Renal cortex interstitium (tissue), 15 donors: ENCODE measurements at places on chromosomes 6 and 20.

DNA sequence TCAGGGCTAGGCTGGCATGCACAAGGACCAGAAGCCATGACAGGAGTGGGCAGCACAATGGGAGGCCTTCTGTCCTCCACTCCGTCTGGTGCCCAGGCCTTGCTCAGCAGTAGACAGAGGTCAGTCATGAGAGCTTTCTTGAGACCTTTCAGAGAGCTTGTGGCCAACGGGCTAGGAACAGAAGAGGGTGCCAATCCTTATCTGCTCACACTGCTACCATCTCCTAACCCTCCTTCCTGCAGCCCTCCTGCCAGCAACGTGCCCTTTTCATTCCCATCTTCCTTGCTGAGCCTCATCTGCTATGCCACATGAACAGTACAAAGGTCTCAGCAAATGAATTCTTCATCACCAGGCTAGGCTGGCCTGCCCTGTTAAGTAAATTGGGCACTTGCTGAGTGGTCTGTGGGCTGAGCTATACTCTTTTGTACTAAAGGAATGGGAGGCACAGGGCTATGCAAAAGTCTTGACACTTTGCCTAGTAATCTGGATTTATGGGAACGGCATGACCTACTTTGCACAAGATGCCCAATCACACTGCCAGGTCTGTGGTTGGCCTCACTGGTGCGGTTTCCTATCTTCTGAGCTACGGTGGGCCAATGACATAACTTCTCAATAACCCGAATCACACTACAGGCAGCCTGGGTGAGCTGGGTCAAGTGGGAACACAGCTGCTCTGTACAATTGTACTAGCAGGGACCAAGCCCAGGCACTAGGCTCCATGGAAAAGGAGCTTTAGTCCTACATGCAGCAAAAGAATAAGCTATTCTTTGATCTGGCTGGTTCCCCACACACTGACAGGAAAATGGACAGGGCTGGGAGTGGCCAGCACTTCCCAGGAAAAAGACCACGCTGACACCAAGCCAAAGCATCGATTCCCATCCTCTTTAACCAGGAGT, 47.8 kb downstream of the ELOVL5 start:
- no peak for DNase-seq

DNA sequence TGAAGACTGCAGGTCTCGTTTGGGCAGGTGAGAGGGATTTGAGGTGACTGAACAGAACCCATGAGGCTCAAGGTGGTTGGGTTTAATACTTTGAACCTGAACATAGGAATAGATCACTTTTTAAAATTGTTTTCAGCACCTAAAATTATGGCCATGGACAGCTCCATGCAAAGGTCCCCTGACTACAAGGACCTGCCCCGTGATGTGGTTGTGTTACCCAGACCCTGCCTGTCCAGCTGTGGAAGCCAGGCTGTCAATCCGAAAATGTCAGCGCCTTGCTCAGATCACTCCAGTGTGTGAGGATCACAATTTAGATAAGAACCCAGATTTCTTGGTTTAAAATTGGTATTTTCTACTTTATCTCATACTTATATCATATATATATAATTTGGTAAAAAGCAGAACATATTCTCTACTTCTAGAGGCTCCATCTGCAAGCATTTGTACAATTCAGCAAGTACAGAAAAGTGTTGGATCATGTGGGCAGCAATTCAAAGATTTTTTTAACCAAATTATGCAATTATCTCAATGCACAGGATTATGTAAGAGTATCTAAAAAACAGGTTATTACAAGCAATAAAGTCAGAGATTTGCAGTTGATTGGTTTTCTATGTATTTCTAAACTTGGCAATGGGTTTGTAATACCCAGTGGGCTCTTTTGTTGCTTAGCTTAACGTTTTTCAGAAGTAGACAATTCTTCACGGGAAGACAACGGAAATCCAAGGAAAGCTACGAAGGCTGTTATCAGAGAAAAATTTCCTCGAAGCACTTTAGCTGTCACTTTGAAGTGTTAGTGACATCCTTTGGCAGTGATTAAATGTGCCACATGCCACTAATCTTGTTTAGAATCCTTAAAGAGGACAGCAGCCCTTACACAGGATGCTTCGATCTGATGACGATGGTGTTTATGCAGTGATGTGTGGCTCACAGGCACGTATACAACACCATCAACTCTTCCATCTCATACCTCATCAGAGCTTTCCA, 24.1 kb upstream of the RPS6KA2 start:
- DNase-seq: no peak

- DNase-seq: no peak
Observed at GRCh38 chr6:43188426-43188825, 6.4 kb downstream of the CUL9 start.

DNA sequence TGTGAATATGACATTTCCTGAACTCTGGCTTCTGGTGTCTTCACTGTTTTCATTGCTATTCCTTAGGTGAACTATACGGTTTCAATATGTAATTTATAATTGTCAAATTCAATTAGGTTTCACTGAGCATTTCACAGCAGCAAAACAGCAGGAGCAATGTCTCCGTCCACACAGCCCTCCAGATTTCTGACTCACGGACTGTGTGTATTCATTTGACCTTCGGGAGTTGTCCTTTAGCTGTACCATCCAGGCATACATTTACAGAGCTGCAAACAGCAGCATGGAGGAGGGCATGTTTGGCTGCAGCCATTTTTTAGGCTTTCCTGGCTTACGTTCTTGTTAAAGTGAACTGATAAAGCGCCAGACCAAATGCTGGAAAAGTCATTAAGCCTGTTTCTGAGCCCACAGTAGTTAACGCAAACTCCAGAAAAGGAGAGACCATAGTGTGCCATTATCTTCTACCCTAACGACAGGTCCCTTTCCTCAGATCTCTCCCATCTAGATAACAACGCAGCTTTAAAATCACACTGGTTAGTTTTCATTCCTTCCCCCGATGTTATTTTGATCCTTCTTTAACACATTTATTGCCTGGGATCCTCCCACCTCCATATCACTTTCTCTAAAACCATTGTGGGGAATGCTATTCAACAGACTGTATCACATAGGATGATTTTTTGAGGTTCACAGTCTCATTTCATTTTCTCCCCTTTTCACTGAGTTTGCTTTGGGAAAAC, 18.3 kb downstream of the FOXC1 start:
- no peak for DNase-seq

GRCh38 chr6:17725083-17725482, 18.4 kb upstream of the NUP153 start:
- peak; percentile 61 for DNase-seq

DNA sequence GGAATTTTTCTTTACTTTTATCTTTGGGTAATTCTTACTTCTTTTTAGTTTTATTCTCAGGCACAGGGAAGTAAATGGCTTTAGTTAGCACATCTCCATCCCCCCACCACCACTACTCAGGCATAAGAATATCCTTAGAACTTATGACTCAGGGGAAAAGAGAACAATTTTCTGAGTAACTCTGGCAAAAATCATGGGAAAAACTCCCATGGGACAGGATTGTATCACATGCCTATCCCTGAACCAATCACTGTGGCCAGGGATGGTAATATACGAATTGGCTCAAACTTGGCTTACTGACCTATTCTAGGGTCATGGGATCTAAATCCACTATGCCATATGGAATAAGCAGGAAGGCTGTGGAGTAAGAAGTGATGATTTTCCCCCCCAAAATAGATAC, 339.1 kb downstream of the BTBD3 start:
- no peak for DNase-seq

- DNase-seq: no peak
Observed at GRCh38 chr20:62605236-62605943, 36.9 kb upstream of the SLCO4A1 start.

DNA sequence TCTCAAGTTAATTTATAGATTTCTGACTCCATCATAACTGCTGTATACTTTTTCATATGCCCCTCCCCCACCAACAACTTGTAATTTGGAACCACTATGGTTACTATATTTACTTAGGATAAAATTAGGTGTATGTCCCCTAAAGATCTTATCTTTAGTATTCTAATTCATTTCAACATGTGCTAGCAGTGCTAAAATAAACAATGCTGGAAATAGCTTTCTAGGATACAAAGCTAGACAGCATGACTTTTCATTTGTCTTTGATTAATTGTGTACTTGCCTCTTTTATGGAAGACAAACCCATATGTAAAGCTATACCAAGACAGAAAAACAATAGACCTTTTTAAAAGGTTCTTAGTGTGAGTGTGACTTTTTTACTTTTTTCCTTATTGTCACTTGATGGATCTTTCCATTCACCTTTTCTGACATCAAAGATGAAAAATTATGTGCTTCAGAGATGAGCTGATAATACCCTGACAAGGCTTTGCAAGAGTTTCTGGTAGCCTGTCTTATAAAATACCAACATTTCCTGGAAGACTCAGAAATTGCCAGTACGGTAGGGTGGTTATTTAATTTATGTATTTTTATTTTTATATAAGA, 31.2 kb upstream of the POPDC3 start:
- DNase-seq: no peak

DNA sequence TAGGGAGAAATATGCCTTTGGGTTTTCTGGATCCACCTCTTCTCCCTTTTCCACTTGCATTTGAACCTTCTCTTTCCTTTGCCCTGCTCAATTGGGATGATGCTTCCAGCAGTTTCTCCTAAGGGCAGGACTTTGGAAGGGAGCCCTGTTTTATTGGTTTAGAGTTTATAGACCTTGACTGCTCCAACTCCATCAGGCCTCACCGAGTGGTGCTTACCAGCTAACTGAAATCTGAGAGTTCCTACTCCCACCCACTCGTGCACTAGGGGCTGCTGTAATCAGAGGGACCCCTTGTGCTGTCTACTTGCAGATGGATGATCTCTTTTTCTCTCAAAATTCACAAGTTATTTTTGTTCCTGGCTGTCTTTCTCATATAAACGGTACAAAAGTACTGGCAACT, 121.3 kb upstream of the SLC22A16 start:
- DNase-seq: peak; percentile 38

DNA sequence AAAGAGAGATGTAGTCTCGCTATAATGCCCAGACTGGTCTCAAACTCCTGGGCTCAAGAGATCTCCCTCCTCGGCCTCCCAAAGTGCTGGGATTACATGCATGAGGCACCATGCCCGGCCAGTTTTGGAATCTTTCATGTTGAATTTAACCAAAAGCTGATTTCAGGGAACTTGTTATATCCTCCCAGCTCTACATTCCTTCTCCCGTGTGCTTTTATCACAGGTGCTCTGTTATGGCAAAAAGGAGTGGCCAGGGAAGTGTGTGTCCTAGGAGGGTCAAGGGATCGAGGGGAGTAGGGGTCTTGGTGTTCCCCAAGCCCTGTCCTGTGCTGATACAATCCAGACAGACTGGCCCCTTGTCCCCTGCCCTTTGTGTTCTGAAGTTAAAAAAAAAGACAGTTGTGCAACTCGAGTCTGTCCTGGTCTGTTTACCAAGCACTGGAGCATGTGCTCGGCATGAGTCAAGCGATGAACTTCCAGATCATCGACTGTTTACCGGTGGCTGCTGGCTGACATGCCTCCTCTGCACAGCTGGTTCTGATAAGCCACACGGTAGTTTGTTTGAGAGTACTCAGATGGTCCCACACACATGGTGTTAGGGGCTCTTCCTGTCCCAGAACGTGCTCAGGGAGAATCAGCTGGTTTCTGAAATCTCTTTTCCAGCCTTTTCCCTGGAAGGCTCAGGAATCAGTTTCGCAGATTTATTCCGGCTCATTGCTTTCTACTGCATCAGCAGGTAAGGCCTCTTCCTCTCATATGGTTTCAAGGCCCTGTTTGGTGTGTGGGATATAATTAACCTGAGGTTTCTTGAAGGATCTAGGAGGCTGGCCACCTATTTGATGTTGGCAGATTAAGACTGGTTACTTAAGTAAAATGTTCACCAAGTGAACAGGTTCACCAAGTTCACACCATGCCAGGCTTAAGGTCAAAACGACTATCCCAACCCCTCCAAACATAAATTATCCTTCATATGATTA, 52.6 kb upstream of the NAA20 start:
- DNase-seq: no peak

DNA sequence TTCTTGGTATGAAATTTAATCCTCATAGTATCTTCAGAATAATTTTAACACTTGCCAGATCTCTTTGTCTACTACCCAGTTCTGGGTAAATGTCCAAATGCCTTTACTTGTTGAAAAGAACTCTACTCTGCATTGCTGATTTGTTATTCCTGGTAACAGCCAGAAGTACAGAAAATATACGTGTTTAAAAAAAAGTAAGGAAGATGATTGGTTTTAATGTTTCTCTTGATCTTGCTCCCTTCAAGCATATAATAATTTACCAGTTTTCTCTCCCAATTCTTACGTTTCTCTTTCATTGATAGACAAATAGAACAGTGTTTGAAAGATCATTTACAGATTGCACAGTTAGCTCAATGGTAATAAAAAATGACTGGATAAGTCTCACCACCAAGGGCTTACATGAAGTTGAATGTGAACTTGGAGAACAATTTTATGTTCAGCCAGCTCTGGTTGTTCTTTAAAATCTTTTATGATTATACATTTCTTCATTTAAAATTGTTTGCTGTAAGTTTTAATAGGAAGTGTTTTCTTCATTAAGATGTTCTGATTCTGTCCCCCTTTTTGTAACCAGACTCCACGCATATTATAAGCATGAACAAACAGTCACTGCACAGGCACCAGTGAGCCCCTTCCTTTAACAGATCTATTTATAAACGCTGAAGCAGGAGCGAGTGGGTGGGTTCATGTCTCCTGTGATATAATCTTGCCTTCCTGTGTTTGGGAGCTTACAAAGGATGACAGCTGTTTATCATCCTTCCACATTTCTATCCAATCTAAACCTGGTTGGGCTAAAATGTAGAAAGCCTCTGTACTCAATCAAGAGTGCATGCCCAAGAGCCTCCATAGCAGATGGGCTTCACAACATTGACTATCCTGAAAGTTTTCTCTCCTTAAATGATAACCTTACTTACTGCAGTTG, 299.5 kb downstream of the PRL start:
- DNase-seq: no peak

- DNase-seq: no peak
Observed at GRCh38 chr20:12416281-12416680, 498.6 kb downstream of the BTBD3 start.
